ENCODE measurements at places on chromosomes 12 and 14.

DNA sequence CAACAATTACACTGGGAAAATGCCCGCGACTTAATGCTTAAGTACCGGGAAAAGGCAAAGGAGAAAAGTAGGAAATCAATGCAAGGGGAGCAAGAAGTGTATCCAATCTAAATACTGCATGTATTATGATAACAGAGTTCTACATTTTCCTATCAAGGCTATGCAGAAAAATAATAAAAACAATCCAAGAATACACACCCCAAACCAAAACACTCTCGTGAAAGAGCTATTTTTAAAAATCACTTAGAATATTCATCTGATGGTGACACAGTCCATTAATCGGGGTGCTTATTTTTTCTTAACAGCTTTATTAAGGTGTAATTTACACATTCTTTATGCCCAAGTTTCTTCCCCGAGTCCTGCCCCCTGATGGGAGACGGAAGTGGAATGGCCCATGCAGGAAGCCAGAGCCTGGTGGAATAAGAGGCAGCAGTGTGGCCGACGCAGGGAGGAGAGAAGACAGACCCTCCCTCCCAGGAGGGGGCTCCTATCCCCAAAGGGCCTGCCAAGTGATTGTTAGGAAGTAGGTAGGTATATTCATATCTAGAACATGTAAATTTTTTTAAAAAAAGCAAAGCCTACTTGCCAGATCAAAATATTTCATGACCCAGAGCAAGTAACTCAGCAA lies 174.3 kb downstream of the FOXN3 start:
- DNase-seq = no peak

- DNase-seq = no peak
These were observed 151.7 kb upstream of the RTL1 start for GRCh38 chr14:101055106-101055662.

DNA sequence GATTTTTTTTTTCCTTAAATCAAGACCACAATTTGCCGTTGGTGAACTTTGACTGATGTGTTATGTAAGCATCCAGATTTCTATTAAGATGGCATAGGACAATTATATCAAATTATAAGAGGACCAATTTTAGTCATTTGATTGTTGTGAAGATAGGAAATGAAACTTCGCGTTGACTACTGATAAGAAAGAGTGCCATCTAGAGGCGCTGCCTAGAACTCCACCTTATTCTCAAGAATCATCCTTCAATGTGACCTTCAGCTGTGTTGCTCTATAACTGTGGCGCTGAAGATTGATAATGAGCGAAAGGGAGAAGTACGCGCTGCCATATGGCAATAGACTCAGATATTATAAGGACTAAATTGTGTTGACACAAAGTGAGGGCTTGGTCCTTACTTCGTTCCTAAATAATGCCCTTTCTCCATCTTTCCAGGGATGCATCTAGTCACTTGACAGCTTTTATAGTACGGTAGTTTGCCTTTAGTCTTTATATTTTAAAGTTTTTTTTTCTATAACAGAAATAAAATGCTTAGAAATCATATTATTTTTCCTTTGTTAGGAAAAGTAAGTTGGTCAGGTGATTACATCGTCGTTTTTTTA lies 350.8 kb upstream of the STXBP6 start:
- DNase-seq = peak; percentile 46

DNA sequence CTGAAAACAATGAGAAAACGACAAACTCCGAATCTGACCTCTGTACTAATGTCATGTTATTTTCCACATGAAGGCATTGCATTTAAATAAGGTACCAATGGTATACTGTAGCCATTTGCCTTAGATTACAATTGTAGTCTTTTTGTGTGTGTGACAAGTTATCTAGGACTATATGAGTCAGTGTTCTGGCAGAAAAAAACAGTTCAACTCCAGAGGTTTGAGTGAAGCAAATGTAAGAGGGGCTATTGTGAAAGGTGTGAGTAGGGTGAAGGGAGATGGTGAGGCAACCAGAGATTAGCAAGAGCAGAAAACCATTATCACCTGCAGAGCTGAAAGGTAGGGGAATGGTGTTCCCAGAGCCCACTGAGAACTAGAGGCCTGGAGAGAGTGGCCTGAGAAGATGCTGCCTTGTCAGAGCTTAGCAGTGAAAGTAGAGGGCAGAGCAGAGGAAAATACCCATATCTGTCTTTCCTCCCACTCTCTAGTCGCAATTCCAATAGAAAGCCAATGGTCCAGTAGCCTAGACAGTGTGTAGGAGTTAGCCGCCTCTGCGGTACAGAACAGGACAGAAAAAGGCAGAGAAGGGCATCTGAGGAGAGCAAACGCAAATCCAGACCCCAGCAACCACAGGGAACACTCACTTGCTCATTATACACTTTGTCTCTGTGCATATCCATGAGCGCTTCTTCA lies 112.2 kb downstream of the DYRK2 start:
- DNase-seq = no peak

DNA sequence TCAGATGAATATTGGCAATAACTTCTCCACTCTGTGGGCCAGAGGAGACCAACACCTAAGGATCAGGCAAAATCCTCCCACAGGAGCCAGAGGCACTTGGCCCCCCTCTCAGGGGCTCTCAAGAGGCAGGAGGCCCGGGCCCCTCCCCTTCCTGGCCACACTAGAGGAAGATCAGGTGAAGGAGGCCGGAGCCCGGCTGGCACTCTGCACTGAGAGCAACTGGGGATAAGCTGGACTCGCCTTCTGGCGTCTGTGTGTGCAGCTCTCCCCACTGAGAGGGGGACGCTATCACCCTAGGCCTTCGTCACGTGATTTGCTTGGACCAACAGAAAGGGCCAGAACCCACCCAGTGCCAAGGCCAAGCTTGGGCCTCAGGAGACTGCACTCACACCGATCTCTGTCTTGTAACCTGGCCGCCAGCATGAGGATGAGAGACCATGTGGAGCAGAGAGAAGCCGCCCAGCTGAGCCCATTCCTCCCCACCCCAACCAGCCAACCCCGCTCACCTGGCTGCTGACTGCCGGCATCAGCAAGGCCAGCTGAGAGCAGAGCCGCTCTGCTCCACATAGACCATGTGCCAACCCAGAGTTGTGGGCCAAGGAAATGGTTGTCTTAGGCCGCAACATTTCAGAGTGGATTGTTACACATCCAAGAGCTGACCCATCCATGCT lies 64.0 kb downstream of the NOC4L start:
- no peak for DNase-seq

DNA sequence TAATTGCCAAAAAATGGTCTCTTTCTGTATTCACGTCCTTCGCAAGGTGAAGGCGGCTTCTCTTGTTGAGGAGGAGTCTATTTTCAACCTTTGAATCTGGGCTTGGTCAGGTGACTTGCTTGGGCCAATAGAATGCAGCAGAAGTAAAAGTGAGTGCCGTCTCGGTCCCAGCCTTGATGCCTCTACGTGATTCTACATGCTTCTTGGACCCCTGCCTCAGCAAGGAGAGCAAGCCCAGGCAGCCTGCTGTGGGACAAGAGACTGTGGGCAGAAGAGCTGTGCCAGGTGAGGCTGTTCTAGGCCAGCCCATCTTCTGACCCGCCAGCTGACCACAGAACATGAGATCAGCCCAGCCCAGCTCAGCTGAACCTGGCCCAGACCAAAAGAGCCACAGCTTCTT lies 39.1 kb upstream of the CCDC63 start:
- no peak for DNase-seq

- no peak for DNase-seq
These were observed 134.2 kb downstream of the SMOC1 start for GRCh38 chr14:70013271-70013873.

DNA sequence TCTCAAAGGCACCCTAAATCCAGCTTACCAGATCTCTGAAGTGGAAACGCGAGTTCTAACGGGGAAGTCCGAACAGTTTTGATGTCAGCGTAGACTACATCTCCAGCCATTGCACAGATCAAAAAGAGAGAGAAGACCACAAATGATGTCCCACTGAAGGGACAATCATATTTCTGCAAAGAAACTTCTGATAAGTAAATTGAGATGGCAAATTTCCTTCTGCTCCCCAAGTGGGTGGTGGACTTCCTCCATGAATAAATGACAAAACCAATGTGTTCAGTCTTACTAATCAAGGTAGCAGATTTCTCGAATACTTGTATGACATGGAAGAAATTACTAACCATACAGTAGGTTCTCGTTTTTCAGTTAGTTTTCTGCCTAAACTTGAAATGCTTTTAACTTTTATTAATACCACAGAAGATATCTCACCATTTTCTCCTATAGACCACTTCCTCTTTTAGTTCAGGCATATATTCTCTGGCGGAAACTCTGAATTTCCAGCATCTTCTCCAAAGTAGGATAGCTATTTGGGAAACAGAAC lies at the start of gene CLECL1:
TSS of gene CLECL1 (minus strand) at position 177 of the 541 bp plus-strand sequence.
- DNase-seq = no peak

DNA sequence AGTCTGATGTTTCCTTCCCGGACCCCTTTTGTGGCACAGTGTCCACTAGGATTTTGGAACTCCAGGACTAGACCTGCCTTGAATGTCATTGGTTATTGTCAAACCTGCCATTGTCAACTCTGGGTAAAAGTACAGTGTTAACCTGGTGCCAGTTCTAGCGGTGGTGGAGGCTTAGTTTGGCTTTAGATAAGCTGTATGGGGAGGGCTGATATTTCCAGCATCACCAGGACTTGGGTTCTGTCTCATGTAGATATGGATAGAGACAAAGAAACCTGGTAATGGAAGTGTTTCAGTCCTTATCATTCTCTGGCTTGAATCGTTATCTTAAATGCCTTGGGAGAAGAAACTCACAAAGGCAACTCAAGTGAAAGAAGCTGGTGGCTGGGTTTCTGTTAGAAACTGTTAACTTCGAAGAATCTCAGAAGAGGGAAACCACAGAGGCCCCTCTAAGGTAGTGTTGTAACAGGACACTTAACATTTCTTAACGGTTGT lies 10.6 kb downstream of the CHST11 start:
- no peak for DNase-seq

GRCh38 chr14:96735526-96735925 lies 61.7 kb upstream of the VRK1 start:
- no peak for DNase-seq

DNA sequence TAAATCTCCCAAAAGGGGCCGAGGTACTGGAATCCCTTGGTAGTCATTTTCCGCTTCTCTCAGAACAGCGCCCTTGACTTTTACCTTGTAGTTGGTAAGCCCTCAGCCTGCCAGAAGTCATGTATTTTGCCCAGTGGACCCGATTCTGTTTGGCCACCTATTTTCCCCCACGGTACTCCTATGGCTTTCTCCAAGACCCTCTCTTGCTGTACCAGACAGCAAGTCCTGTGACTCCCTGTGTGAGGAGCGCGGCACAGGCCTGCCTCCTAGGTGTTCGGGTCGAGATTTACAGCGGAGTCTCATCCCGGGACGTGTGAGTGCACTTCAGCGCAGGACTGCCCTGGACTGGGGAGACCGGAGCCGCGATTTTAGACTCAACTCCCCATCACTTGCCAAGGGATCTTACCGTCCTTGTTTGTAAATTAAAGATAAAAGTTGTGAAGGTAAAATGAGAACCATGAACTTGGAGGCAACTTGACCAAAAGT lies 1.1 kb upstream of the MBD6 start:
- no peak for DNase-seq

- DNase-seq = no peak
These were observed 36.0 kb upstream of the SNX6 start for GRCh38 chr14:34665785-34666435.

- DNase-seq = no peak
These were observed 73.4 kb downstream of the PITPNM2 start for GRCh38 chr12:123077298-123078119.

GRCh38 chr14:23009939-23010726 lies at the start of gene C14orf93:
TSS of gene C14orf93 (minus strand) at chr14:23010143. CDS start at chr14:22999023, 11,120 bp downstream.
- DNase-seq = no peak

DNA sequence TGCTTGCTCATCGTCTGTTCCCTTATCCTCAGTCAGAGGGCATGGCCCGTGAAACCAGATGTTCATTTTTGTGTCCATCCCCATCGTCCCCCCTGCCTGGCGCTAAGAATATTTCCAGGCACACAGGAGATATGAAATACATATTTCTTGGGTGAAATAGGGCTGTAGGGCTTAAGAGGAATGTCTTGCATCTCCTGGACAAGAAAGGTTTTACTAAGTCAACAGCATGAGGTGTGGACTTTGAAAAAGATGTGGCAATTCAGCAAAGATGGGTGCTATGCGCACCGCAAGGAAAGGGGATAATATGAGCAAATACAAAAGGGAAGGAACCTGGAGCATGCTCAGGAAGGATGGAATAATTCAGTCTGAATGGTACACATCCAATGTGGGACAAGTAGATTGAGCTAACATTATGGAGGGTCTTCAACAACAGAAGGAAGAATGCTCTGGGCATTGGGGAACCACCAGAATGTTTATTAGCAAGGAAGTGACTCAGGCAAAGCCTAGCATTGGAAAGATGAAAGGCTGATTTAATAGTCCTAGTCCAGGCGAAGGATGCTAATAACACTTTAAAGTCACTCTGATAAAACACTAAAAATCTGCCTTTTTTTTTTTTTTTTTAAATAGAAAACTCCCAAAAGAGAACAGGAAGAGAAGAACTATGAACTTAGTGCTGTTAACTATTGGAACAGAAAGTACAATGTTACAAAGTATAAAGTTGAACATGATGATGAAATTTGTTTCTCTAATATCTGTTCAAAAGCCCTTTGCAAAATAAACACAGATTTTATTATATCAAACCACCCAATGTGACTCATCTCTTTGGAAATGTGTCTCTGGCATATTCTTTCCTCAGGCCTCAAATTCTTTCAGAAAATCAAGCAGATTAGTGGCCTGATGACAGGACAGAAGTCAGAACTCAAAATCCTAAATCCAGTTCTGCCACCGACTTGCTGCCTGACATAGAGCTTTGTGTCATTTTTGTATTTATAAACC lies 449.5 kb downstream of the BCAT1 start:
- no peak for DNase-seq

DNA sequence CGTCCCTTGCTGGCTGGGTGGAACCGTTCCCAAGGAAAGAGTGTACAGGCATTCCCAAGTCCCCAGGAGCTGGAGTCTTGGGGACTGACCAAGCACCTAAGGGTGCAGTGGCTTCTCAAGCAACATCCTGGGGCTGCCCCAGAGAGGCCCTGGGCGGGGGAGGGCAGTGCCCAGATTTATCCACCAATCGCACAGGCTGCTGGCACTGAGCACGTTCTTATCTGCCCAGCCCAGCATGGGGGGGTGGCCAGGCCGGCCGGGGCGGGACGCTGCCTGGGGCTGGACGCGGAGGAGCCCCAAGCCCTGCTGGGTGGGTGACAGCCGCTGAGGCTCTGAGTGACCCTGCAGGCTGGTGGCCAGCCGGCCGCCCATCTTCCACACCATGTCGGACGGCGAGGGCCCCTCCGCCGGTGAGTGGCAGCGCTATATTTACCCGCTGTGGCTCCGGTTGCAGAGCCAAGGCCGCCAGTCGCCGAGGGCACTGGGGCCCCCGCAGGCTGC lies 53.4 kb downstream of the CYP46A1 start:
- DNase-seq = no peak

- DNase-seq = no peak
These were observed 10.4 kb downstream of the LUM start for GRCh38 chr12:91100906-91101305.

Measured in omental fat pad (tissue), 4 donors.